Type B pancreatic cell (in vitro differentiated cells): ENCODE measurements at places on chromosomes 16 and 17. TPM values are rescaled to one million over a fixed set of nuclear protein-coding genes. Genes with fewer than 3 reads are reported as not detected.
A peak's percentile ranks its signal among the peaks of the same experiment; 100 is the strongest.

The NGFR gene
- 2.1 and 41.3 TPM in 2 replicates for total RNA-seq

The CLEC18A gene
- 2.6 and 5.4 TPM in 2 replicates for total RNA-seq

- H3K27me3 ChIP-seq, result no peaks in the 10 kb centered on the region
- H3K4me1 ChIP-seq, result peaks cover 6% of the 10 kb centered on the region
- H3K4me3 ChIP-seq, result no peak overlapping the region
- no peak overlapping the region for H3K27ac ChIP-seq
Measured at GRCh38 chr17:50778988-50779387, 11.7 kb upstream of the ANKRD40CL start.

DNA sequence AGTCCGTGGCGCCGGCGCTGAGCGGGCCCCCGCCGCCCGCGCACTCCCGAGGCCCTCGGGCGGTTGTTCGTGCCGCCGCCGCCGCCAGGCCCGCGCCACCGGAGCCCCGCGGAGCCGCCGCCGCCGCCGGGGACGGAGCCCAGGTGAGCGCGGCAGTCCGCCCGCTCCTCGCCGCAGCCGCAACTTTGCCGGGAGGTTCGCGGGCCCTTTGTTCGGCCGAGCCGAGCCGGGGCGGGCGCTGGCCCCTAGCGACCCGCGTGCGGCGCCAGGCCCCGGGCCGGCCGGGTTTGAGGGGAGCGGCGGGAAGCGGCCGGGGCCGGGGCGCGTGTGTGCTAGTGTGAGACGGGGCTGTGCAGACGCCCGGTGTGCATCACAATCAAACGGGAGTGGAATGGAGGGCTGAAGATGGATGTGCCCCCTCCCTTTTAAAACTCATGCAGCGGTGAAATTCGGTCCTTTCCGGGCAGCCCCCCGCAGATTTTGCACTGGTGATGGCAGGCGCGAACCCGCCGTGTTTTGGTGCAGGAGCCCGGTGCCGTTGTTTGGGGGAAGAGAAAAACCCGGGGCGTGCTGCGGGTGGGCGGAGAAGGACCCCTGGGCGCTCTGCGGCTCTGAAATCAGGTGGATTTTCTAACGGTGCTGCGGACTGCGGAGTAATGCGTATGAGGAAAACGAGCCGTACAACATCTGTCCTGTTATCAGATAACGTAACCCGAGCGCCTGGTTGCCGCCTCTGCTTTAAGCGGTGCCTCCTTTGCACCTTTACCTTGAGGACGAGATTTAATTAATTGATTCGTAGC lies 823 bp downstream of the TNRC6C start:
- peaks cover 29% of the 10 kb centered on the region for H3K4me1 ChIP-seq
- peak overlapping the region; percentile 87 for H3K27ac ChIP-seq
- peaks cover 4% of the 10 kb centered on the region for H3K36me3 ChIP-seq
- DNase-seq, result no peak

DNA sequence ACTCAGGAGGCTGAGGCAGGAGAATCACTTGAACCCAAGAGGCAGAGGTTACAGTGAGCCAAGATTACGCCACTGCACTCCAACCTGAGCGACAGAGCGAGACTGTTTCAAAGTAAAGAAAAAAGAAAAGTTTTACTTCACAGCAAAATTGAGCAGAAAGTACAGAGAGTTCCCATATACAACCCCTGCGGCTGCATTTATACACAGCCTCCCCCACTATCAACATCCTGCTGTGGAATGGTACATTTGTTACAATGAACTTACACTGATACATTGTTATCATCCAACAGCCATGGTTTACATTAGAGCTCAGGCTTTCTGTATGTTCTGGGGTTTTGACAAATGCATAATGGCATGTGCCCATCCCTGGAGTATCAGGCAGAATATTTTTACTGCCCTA lies 2.6 kb upstream of the MTHFSD start:
- no peak overlapping the region for H3K4me3 ChIP-seq
- H3K36me3 ChIP-seq, result no peaks in the 10 kb centered on the region
- H3K27me3 ChIP-seq, result peaks cover 17% of the 10 kb centered on the region
- no peak overlapping the region for H3K27ac ChIP-seq

DNA sequence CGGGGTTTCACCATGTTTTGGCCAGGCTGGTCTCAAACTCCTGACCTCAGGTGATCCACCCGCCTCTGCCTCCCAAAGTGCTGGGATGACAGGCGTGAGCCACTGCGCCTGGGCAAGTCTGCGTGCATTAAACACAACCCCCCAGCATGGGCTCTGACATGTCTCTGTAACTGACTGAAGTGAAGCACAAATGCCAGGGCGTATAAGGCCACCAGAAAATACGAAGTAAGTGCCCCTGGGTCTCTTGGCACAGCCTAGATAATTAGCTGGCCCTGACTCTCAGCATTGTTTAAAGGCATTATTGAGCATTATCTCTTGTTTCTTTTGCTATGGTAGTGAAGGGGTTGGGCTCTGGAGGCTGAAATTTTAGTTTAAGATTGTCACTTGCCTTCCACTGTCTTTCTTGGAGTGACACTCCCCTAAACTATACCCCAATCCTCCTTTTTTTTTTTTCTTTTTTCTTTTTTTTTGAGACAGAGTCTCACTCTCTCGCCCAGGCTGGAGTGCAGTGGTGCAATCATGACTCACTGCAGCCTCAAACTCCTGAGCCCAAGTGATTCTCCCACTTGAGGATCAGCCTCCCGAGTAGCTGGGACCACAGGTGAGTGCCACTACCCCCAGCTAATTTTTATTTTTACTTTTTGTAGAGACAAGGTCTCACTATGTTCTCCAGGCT lies 8.2 kb upstream of the SEC14L1 start:
- H3K27ac ChIP-seq, result no peak overlapping the region
- no peak overlapping the region for H3K4me3 ChIP-seq
- peaks cover 20% of the 10 kb centered on the region for H3K4me1 ChIP-seq
- no peaks in the 10 kb centered on the region for H3K27me3 ChIP-seq
- no peak for DNase-seq
- peaks cover under 1% of the 10 kb centered on the region for H3K36me3 ChIP-seq

- no peaks in the 10 kb centered on the region for H3K36me3 ChIP-seq
- peaks cover 26% of the 10 kb centered on the region for H3K4me1 ChIP-seq
- H3K27ac ChIP-seq, result no peak overlapping the region
- H3K4me3 ChIP-seq, result no peak overlapping the region
Measured at GRCh38 chr17:66779237-66779606, 55.7 kb upstream of the CACNG5 start.
